ENCODE measurements at places on chromosomes 11 and 22.

GRCh38 chr11:61695917-61696316 is 15.7 kb downstream of the DAGLA start:
- DNase-seq: peak; percentile 33

- no peak for DNase-seq
Observed at GRCh38 chr11:62832336-62833234, at the start of gene TEX54. Gene TEX54, minus strand, starts transcription at chr11:62832841.

DNA sequence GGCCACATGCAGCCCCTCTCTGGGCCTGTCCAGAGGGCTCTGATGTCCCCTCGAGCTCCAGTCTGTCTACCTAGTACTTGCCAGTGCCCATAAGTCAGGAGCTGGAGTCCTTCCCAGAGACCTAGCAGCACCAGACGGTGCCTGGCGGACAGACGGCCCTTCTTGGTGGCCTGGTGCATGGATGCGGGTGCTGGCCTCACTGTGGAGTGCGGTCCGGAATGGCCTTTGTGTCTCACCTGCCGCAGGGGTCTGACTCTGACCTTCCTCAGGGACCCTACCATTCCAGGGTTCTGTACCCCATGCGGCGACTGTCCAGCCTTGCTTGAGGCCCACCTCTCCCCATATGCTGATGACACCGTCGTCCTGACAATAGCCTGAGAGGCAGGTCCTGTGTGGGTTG is 29.4 kb upstream of the SMIM38 start:
- DNase-seq: no peak

DNA sequence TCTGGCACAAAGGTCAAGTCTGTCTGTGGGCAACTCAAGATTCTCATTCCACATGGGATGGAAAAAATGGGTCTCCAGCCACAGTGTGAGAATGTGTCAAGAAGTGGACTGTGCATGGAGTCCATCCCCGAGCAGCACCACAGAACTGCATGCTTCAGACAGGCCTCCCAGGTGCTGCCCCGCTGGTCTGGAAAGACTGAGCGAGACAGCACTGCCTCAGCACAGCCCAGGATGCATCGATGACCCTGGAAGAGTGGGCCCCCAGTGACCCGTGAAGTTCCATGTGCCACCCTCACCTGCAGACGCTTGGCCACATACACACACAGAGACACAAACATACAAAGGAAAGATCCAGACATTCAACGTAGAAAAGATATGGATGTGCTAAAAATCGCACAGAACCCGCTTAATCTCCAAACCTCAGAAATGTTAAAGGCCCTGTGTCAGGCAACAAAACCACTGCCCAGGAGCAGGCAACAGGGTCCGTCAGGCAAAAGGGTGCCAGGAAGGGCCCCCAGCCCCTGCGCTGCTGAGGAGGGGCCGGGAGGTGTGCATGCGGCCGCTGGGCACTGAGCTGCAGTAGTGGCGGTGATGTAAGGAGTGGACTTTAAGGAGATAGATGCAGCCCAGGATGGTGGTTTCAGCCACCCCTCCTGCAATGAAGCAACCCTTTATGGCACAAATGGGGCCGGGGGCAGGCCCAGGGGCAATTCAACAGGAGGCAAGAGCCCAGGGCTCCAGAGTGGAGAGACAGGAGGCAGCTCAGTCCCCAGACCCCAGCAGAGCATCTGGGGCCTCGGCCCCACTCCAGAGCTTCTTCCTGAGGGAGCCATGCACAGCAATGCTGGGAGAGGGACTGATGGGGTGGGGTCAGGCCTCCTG is 84.7 kb downstream of the DGCR2 start:
- DNase-seq: no peak

GRCh38 chr11:102438311-102439062 is 14.1 kb downstream of the TMEM123 start:
- DNase-seq: no peak

All from hematopoietic multipotent progenitor cell treated with erythropoietin and hydrocortisone succinate and interleukin-3 and kit ligand, for 6 days (in vitro differentiated cells).